ENCODE measurements at places on chromosomes 1 and 21. TPM values are rescaled to one million over a fixed set of nuclear protein-coding genes. Genes with fewer than 3 reads are reported as not detected.

Gene HDAC1
- 85.2 TPM for total RNA-seq

Gene GLIS1
- total RNA-seq: 0.75 TPM

GRCh38 chr1:33586106-33586505 lies 113.7 kb downstream of the ZSCAN20 start:
- H3K36me3 ChIP-seq: no peaks in the 10 kb centered on the region
- H3K4me1 ChIP-seq: no peaks in the 10 kb centered on the region
- DNase-seq: no peak
- H3K4me3 ChIP-seq: no peak overlapping the region
- no peak overlapping the region for H3K27ac ChIP-seq

- H3K27ac ChIP-seq: no peak overlapping the region
- no peak overlapping the region for H3K4me3 ChIP-seq
- no peaks in the 10 kb centered on the region for H3K4me1 ChIP-seq
- no peaks in the 10 kb centered on the region for H3K36me3 ChIP-seq
- H3K27me3 ChIP-seq: no peaks in the 10 kb centered on the region
Measured at GRCh38 chr1:33275195-33275594, 18.9 kb downstream of the ZNF362 start.

GRCh38 chr1:162029157-162029556 lies 5.5 kb upstream of the OLFML2B start:
- H3K27ac ChIP-seq: no peak overlapping the region
- H3K4me3 ChIP-seq: no peak overlapping the region
- no peak for DNase-seq

DNA sequence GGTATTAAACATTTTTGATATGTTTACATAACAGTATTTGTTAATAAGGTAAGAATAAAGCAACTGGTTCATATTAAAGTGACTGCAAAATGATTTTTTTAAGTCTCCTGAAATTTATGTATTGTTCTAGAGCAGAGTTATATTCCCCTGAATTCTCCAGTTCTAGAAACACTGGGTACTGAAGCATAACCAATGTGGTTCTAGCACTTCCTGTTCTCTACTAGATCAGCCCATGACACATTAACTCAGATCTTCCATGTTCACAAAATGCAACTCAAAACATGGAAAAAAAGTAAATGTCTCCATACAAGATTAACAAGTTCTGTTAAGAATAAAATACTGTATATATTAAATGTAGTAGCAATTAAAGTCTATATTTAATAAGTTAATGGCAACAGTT lies 3.9 kb downstream of the NEGR1 start:
- peaks cover 18% of the 10 kb centered on the region for H3K27me3 ChIP-seq
- H3K36me3 ChIP-seq: no peaks in the 10 kb centered on the region
- peak overlapping the region; percentile 85 for H3K27ac ChIP-seq
- H3K4me3 ChIP-seq: no peak overlapping the region
- no peak for DNase-seq
- no peaks in the 10 kb centered on the region for H3K4me1 ChIP-seq

Measured in transverse colon (tissue), 4 donors.